ENCODE measurements at places on chromosomes 1 and 21.

GRCh38 chr1:176897350-176898236 lies 266.9 kb downstream of the ASTN1 start:
- no peak for DNase-seq

- no peak for DNase-seq
These were observed 5.0 kb downstream of the CSRP1 start for GRCh38 chr1:201501812-201502510.

- DNase-seq, result no peak
These were observed at the start of gene OLFML3 for GRCh38 chr1:113978863-113979702. OLFML3 (plus strand) TSS chr1:113979474; CDS start chr1:113979517, 43 bp downstream.

DNA sequence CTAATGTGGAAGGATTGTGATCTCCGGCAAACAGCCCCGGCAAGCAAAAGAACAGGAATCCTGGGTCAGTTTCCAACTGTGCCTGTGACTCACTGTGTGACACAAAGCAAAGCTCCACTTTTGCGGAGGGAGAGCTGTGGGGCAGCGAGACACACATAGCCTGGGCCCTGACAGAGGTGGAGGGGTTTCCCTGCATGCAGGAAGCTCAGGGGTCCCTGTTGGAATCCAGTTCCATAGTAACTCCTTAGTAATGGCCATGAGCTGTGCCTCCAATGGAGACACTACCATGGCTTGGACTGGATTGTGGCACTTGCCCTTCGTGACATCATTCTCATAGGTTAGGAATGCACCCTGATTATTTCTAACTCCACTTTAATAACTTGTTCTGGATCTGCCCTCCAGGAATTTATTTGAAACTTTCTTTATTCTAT lies 47.0 kb upstream of the ATF3 start:
- DNase-seq, result no peak

- DNase-seq, result no peak
These were observed 23.3 kb downstream of the SHISA4 start for GRCh38 chr1:201911826-201912571.

DNA sequence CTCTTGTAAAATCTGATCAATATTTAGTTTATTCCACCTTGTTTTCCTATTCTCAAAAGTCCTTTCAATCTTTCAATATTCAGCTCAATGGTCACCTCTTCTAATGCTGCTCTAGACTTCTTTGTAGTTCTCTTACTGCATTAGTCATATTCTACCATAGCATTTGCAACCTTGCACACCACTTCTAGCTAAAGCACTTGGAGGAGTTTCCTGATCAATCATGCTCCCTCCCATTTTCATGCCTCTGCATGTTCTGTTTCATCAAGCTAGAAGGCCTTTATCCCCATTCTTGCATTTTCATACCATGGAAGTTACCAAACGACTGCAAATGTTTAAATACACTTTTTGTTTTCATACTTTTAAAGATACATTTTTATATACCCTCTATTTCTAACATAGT lies 72.1 kb downstream of the SLC5A9 start:
- no peak for DNase-seq

DNA sequence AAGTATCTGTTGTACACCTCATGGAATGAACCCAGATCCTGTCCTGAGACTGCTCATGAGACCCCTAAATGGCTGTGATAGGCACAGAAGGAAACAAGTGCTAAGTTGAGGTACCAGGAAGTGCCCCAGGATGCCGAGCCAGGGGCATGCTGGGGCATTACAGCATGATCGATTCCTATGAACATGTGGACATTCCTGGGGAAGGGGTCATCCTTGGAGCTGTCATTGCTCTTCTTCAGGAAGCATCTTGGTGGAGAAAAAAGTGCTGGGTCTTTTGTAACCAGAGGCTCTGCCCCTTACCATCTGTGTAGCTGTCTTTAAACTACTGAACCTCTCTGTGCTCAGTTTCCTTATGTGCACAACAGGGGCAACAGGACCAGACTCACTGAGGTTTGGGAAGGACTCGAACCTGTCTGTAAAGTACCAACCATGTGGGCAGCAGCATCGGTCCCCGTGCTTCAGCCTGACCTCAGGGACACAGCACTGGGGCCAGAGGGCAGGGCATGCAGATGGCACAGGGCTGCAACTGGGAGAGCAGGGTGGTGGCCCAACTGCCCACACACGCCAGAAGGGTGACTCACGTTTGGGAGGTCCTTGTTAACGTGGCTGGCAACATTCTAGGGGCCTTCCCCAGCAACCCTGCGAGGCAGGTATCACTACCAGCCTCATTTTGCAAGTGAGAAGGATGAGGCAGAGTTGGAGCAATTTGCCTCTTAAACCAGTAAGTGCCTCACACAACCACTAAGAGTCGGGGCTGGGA lies 142.3 kb upstream of the EDN2 start:
- no peak for DNase-seq

GRCh38 chr1:208248307-208248801 lies 4.2 kb upstream of the PLXNA2 start:
- DNase-seq, result no peak

- peak; percentile 44 for DNase-seq
These were observed 34.6 kb upstream of the S100A7 start for GRCh38 chr1:153494976-153495535.

DNA sequence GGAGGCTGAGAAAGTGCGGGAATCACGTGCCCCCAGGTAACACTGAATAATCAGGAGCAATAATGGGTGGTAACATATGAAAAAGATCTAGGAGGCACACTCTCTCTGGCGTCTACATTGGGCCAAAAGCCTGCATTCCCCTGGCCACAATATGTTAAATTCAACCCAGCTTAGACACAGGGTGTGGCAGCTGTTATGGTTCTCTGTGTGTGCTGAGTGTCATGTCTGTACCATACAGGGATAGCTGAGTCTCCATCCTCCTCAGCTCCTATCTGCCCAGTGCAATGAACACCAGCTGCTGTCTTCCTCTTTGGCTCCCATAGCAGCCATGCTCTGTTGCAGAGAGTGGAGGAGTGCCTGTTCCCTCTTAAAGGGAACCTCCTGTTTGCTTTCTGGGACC lies 14.3 kb downstream of the S100A11 start:
- DNase-seq, result no peak
